Neuronal stem cell (in vitro differentiated cells): ENCODE measurements at places on chromosomes 6 and 20.

GRCh38 chr6:112781241-112781640 is 434.1 kb downstream of the RFPL4B start:
- no peaks in the 10 kb centered on the region for H3K27me3 ChIP-seq
- no peak overlapping the region for H3K27ac ChIP-seq
- no peak for DNase-seq
- no peak overlapping the region for H3K4me3 ChIP-seq
- H3K36me3 ChIP-seq: no peaks in the 10 kb centered on the region

- no peak for DNase-seq
- no peaks in the 10 kb centered on the region for H3K27me3 ChIP-seq
- H3K4me3 ChIP-seq: no peak overlapping the region
- peaks cover 7% of the 10 kb centered on the region for H3K4me1 ChIP-seq
- no peak overlapping the region for H3K27ac ChIP-seq
These were observed 13.2 kb upstream of the SALL4 start for GRCh38 chr20:51815383-51816076.

- peaks cover 21% of the 10 kb centered on the region for H3K4me1 ChIP-seq
- no peak overlapping the region for H3K4me3 ChIP-seq
- H3K36me3 ChIP-seq: no peaks in the 10 kb centered on the region
- no peaks in the 10 kb centered on the region for H3K27me3 ChIP-seq
- H3K27ac ChIP-seq: no peak overlapping the region
These were observed 178.5 kb downstream of the ARID1B start for GRCh38 chr6:156955494-156956183.

GRCh38 chr20:8133851-8134451 is 1.9 kb downstream of the PLCB1 start:
- DNase-seq: no peak
- peaks cover 3% of the 10 kb centered on the region for H3K4me1 ChIP-seq
- no peak overlapping the region for H3K27ac ChIP-seq
- H3K36me3 ChIP-seq: no peaks in the 10 kb centered on the region

- peaks cover 32% of the 10 kb centered on the region for H3K27me3 ChIP-seq
- no peak overlapping the region for H3K4me3 ChIP-seq
- DNase-seq: no peak
- no peak overlapping the region for H3K27ac ChIP-seq
- no peaks in the 10 kb centered on the region for H3K36me3 ChIP-seq
These were observed 1.5 kb upstream of the MDFI start for GRCh38 chr6:41636833-41637193.

GRCh38 chr20:8749986-8750385 is 318.9 kb upstream of the PLCB4 start:
- DNase-seq: no peak
- no peak overlapping the region for H3K4me3 ChIP-seq
- H3K27ac ChIP-seq: no peak overlapping the region
- H3K4me1 ChIP-seq: no peaks in the 10 kb centered on the region

GRCh38 chr6:67361264-67361663 is 1273.8 kb upstream of the ADGRB3 start:
- no peak for DNase-seq
- H3K27me3 ChIP-seq: no peaks in the 10 kb centered on the region
- no peak overlapping the region for H3K27ac ChIP-seq
- H3K36me3 ChIP-seq: no peaks in the 10 kb centered on the region
- no peak overlapping the region for H3K4me3 ChIP-seq
- no peaks in the 10 kb centered on the region for H3K4me1 ChIP-seq

DNA sequence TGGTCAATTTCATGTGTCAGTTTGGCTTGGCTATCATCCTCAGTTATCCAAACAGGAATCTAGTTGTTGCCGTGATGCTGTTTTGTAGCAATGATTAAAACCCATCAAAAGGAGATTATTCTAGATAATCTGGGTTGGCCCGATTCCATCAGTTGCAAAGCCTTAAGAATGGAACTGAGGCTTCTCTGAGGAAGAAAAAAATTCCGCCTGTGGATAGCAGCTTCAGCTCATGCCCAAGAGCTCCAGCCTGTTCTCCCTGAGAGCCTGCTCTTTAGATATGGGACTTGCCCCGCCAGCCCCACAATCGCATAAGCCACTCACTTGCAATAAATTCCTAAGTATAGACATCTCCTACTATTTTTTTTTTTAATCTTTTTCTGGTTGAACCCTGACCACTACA is 61.5 kb downstream of the SEL1L2 start:
- DNase-seq: no peak
- H3K27ac ChIP-seq: no peak overlapping the region
